ENCODE measurements at places on chromosomes 5 and 9. TPM values are rescaled to one million over a fixed set of nuclear protein-coding genes. Genes with fewer than 3 reads are reported as not detected.

FRMPD1 gene
- 0.42 TPM for total RNA-seq

PDE6A gene
- 0.22 TPM for total RNA-seq

DNA sequence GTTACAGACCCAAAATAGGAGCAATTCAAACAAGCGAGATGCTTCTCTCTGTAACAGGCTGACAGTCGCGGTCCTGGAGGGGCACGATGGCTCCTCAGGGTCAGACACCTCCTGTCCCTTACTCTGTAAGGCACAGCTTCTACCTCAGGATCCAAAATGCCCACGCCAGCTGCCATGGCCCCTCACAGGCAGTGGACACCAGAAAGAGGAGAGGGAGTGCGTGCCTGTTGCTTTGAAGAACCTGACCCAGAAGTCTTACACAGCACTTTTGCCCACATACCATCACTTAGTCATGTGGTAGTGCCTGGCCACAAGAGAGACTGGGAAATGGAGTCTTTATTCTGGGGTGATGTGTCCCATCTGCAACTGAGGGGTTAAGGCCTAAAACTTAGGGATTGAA, 11.6 kb upstream of the ABL1 start:
- DNase-seq, result no peak

- no peak for DNase-seq
These were observed 130.7 kb upstream of the TBCA start for GRCh38 chr5:77906806-77907205.

- no peak for DNase-seq
These were observed 98.9 kb downstream of the CSNK1G3 start for GRCh38 chr5:123610665-123611405.

DNA sequence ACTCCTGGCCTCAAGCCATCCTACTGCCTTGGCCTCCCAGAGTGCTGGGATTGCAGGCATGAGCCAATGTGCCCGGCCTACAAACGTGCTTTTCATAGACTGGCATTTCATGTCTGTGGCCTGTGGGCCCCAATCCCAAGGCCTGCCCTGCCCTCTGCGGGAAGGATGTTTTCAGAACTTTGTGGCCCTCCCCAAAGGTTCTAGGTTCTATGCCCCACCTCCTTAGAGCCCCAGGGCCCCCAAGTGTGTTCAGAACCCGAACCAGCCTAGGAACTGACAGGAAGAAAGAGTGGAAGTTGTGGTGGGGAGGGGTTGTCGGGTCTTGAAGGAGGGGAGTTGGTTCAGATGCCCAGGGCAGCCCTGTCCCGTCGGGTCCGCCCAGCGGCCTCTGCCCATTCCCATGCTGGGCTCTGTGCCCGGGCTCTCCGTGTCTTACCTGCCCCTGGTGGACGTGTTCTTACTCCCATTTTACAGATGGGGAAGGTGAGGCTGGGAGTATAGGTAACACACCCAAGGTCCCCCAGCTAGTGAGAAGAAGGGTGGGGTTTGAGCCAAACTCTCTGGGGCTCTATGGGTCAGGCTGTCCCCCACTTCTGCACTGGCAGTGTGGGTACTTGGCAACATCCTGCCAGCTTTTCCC, 175.8 kb upstream of the IER5L start:
- DNase-seq, result no peak

GRCh38 chr5:145056800-145057199, 778.3 kb downstream of the PRELID2 start:
- DNase-seq, result no peak

APBA1 gene
- 8.4 TPM for total RNA-seq

S1PR3 gene
- 25.8 TPM for total RNA-seq

DNA sequence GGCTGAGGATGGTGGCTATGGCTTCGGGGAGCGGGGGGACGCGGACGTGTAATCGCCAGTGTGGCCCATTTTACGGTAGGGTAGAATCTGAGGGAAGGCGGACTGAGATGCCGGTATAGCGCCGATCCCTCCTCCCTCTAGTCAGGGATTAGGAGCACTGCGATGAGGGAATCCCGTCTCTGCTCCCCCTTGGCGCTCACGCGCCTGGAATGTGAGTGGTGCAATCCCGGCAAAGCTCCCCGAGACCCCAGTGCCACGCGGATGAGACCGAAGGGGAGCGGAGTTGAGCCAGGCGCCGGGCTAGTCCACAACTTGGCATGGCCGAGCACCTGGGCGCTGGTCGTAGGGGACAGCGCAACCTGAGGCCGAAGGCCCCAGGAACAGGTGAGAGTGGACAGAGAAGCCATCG, 2.2 kb downstream of the NPR3 start:
- no peak for DNase-seq

CARD9 gene
- 3.1 TPM for total RNA-seq

DNA sequence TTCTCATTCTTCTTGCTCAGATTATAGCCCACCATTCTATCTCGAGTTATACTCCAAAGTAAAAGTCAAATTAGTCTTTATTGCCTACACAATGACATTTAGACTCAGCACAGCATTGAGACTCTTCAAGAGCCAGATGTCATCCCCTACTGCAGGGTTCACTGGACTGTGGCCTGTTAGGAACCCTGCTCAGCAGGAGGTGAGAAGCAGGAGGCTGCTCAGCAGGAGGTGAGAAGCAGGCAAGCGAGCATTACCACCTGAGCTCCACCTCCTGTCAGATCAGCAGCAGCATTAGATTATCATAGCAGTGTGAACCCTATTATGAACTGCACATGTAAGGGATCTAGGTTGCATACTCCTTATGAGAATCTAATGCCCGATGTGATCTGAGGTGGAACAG, 12.7 kb upstream of the LIFR start:
- DNase-seq, result no peak

MELK gene
- total RNA-seq, result 0.60 TPM

LIX1 gene
- total RNA-seq, result under 0.01 TPM

SLC36A2 gene
- 7.5 TPM for total RNA-seq

TMEM174 gene
- not detected for total RNA-seq
